Effector memory CD8-positive, alpha-beta T cell (primary cell): ENCODE measurements at places on chromosomes 16 and 17.

GRCh38 chr17:37698132-37698910 is 46.5 kb downstream of the HNF1B start:
- no peak for DNase-seq
- no peaks in the 10 kb centered on the region for H3K4me1 ChIP-seq
- H3K36me3 ChIP-seq: no peaks in the 10 kb centered on the region
- peaks cover 13% of the 10 kb centered on the region for H3K27me3 ChIP-seq
- no peak overlapping the region for H3K4me3 ChIP-seq

DNA sequence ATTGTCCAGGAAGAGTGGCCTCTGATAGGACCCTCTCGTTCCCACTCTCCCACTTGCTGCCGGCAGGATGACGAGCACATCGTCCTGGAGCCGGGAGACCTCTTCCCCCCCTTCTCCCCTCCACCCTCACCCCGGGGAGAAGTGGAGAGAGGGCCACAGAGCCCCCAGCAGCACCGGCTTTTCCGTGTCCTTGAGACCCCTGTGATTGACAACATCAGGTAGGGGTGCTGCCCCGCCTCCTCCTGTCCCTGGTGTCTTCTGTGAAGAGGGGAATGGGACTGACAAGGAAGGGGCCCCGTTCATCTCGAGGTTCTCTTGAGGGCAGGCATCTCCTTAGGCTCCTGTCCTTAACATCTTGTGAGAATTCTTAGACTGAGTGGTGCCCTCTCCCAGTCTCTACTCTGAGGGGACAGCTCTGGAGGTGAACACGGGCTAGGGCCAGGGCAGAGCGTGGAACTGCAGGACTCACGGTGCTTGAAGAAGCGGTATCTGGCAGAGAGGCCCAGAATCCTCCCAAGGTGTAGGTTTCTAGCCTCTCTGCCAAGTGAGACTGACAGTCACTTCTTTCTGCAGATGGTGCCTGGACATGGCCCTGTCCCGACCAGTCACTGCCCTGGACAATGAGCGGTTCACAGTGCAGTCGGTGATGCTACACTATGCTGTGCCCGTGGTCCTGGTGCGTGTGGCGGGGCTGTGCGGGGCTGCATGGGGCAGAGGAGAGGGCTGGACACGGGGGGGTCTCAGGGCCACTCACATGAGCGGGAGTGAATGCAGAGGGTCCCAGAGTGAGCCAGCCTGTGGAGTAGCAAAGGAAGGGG is 26.4 kb downstream of the CASKIN2 start:
- H3K4me3 ChIP-seq: peak overlapping the region; percentile 50
- no peak for DNase-seq
- H3K27ac ChIP-seq: peak overlapping the region; percentile 97
- H3K4me1 ChIP-seq: peaks cover 15% of the 10 kb centered on the region

GRCh38 chr16:15034266-15035162 is 21.4 kb downstream of the NTAN1 start:
- peaks cover 57% of the 10 kb centered on the region for H3K36me3 ChIP-seq
- DNase-seq: no peak
- no peaks in the 10 kb centered on the region for H3K27me3 ChIP-seq

DNA sequence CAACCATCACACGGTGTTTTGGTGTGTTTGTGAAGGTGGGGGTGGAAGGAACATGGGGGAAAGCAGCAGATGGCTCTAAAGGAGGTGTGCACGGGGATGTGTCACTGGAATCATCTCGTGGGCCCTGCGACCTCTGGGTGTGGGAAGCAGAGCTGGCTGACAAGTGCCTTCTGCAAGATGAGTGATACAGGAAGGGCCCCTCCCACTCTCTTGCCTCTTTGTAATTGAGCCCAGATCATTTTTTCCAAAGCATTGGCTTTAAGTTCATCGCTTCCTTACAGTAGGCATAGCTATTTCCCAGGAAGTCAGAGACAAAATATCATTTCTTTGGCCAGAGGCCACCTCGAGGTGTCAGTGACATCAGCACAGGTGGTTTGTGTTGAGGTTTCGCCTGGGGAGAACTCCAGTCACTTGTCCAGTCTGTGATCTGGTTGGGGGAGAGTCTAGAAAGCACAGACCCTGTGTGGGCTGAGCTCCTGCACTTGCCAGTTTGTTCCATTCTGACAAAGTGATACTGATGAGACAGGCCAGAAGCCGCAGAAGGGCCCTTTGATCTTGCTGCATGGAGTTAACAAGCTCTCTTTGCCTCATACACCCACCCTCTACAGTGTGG is 20.6 kb upstream of the SNTB2 start:
- H3K36me3 ChIP-seq: peaks cover 51% of the 10 kb centered on the region
- no peak for DNase-seq
- H3K4me1 ChIP-seq: peaks cover 16% of the 10 kb centered on the region
- H3K27me3 ChIP-seq: no peaks in the 10 kb centered on the region
- H3K4me3 ChIP-seq: peak overlapping the region; percentile 23
- H3K27ac ChIP-seq: peak overlapping the region; percentile 78

DNA sequence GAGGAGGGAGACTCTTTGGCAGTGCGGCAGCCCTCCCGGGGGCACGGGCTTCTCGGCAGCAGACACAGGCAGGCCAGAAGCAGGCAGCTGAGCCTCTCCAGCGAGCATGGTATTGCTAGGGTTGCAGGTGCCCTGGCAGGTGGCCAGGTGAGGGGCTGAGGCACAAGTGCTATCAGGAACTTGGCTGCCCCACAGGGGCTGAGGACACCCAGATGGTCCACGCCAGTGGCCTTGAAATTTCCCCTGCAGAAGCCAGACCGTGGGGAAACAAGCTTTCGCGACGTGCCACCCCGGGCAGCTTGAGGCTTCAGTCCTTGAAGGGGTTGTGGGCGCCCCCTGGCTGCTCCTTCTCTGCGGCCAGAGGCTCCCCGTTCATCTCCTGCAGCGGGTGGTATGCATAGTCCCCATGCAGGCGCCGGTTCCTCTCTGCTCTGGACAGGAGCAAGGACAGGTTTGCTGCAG is 8.5 kb downstream of the NAGPA start:
- H3K4me1 ChIP-seq: no peaks in the 10 kb centered on the region
- DNase-seq: no peak
- H3K36me3 ChIP-seq: peaks cover 8% of the 10 kb centered on the region
- no peak overlapping the region for H3K27ac ChIP-seq
- H3K4me3 ChIP-seq: no peak overlapping the region

GRCh38 chr16:47043200-47043599 is 69.7 kb upstream of the DNAJA2 start:
- H3K4me3 ChIP-seq: no peak overlapping the region
- no peaks in the 10 kb centered on the region for H3K27me3 ChIP-seq
- H3K36me3 ChIP-seq: peaks cover 9% of the 10 kb centered on the region
- H3K27ac ChIP-seq: no peak overlapping the region

GRCh38 chr17:488993-489757 is 136.6 kb upstream of the RPH3AL start:
- H3K36me3 ChIP-seq: peaks cover 28% of the 10 kb centered on the region
- H3K27me3 ChIP-seq: no peaks in the 10 kb centered on the region
- peak overlapping the region; percentile 89 for H3K27ac ChIP-seq
- DNase-seq: no peak

DNA sequence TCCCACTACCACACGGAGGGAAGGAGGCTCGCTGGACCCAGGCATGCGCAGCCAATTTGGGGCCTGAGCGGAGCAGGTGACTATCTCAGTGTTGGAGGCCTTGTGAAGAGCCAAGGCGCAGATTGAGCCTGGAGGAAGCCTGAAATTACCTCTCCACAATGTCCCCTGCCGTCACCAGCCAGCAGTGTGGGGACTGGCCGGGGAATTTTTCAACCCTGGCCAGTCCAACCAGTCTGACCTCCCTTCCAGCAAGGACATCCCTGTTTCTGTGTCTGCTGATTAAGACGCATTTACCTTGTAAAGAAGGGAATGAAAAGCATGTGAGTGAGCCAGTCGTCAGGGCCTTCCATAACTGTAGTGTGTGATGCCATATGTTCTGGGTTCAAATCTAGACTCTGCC is 198.1 kb upstream of the IRX3 start:
- no peak overlapping the region for H3K27ac ChIP-seq
- no peak overlapping the region for H3K4me3 ChIP-seq
- H3K4me1 ChIP-seq: no peaks in the 10 kb centered on the region
- no peaks in the 10 kb centered on the region for H3K27me3 ChIP-seq
- no peak for DNase-seq
